Activated naive CD4-positive, alpha-beta T cell treated with anti-CD3 and anti-CD28 coated beads, Interleukin-2, amount 10 ng/mL, durations not matched to agents 5 hours and 36 hours (primary cell): ENCODE measurements at places on chromosomes 5 and 9. TPM values are rescaled to one million over a fixed set of nuclear protein-coding genes. Genes with fewer than 3 reads are reported as not detected.

ATOSB gene
- total RNA-seq = 17.9 TPM

LAMC3 gene
- 0.10 TPM for total RNA-seq

GRIN1 gene
- not detected for total RNA-seq

CDH10 gene
- not detected for total RNA-seq

KIAA0825 gene
- total RNA-seq = 1.5 TPM

ESM1 gene
- total RNA-seq = not detected

CAVIN4 gene
- total RNA-seq = 0.13 TPM

SVEP1 gene
- not detected for total RNA-seq

GLRA1 gene
- not detected for total RNA-seq

HRH2 gene
- 36.1 TPM for total RNA-seq

FUT7 gene
- 1.7 TPM for total RNA-seq

KIF4B gene
- 0.05 TPM for total RNA-seq
